ENCODE measurements at places on chromosomes 13 and 19.

DNA sequence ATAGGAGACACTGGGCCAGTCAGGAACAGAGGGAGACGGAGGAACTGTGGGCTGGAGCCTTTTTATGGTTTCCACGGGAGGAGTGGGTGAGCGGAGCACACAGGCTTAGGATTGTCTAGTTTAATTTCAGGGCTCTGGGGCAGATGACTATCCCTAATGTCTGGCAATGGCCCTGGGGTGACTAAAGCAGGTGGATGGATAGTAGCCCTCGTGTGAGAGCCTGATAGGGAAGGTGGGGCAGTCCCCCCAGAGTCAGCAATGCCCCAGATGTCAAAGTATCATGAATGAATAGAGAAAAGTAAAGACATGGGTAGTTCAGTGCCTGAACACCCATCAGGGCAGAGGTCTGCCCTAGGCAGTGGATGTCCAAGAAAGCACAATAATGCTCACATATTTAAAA is 94.2 kb downstream of the ZDHHC20 start:
- DNase-seq: peak; percentile 63

DNA sequence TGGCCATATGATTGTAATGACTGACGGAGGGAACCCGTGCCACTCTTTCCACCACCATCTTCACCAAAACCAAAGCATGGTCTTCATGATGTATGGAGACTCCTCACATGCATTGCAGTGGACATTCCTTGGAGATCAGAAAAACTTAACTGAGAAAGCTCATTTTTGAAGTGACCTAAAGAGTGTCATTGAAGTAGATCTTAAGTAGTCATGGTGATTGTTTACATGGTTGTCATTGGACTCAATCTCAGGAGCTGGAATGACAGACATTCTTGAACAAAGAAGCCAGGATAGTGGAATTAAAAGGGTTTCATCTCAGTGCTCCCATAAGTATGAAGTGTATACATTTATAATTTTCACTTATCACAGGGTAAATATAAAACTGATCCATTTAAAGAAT is 236.7 kb upstream of the IPO5 start:
- DNase-seq: no peak

DNA sequence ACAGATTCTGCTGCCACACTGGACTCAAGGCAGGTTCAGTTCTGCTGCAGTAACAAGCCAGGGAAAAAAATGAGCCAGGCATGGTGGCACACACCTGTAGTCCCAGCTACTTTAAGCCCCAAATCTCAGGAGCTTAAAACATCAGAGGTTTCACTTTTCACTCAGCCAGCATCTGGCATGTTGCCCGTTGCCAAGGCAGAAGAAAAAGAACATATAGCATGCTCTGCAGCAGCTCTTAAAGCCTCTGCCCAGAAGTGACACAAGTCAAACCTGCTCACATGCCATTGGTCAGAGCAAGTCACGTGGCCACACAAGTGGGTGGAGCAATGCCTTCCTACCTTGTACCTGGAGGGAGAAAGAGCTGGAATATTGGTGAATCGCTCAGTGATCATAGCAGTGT is 14.7 kb upstream of the ADGRE5 start:
- peak; percentile 59 for DNase-seq

DNA sequence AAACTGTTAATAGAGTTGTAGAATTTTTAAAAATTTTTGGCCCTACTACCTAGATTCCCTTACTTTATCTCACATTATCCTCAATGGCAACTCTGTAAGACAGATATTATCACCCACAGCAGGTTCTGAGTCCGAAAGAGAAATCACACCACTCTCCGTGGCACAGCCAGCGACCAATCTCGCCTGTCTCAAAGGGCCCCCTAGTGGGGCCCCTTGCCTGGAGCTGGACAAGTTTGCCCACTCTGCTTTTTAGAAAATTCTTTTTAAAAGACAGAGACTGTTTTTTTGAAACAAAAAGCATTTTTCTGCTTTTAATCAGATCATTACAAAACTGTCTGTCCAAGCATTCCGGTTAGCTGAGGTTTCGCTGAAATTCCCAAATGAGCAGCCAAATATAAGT is 21.7 kb downstream of the PHF11 start:
- DNase-seq: no peak

DNA sequence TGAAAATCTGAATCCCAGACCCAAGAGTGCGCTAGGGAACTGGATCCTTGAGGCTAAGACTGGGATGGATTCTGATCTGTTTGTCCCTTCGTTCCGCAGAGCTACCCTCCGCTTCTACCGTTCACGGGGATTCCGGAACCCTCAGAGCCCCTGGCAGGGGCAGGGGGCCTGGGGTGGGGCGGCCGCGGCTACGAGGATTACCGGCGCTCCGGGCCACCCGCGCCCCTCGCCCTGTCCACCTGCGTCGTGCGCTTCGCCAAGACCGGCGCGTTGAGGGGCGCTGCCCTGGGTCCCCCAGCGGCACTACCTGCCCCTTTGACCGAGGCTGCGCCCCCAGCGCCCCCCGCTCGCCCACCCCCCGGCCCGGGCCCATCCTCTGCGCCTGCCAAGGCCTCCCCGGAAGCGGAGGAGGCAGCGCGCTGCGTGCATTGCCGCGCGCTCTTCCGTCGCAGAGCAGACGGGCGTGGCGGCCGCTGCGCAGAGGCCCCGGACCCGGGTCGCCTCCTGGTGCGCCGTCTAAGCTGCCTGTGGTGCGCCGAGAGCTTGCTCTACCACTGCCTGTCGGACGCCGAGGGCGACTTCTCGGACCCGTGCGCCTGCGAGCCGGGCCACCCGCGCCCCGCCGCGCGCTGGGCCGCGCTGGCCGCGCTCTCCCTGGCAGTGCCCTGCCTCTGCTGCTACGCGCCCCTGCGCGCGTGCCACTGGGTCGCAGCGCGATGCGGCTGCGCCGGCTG is 7.1 kb downstream of the SPRED3 start:
- no peak for DNase-seq

DNA sequence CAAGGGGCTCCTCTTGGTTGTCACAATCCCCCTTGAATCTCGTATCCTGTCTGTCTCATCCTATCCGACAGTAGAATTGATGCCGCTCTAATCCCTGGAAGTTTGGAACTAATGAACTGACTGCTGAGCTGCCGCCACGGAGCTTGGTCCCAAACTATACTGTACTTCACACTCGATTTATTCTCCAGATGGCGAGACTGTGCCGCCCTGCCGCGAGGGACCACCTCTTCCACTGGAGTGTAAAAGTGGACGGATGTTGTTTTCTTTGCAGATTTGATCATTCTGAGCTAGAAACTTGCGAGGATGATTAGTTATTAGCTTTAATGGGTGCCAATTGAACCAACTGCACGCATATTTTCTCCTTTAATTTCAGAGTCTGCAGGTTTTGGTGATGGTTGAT is 117.2 kb downstream of the ZIC5 start:
- DNase-seq: no peak

DNA sequence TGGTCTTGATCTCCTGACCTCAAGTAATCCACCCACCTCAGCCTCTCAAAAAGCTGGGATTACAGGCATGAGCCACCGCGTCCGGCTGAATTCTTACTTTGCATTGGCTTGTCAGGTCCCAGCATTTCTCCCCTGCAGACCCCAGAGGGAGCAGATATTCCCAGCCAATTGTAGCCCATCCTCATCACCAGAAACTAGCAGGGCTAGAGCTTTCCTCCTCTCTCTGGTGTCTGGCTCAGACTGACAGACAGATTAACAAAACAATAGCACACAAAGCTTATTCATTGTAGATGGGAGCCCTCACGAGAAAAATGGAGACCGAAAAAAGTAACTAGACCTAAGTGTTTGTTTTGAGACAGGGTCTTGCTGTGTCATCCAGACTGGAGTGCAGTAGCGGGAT is 7.5 kb upstream of the MPV17L2 start:
- no peak for DNase-seq

GRCh38 chr13:26246154-26246553 is 7.8 kb upstream of the CDK8 start:
- DNase-seq: no peak

DNA sequence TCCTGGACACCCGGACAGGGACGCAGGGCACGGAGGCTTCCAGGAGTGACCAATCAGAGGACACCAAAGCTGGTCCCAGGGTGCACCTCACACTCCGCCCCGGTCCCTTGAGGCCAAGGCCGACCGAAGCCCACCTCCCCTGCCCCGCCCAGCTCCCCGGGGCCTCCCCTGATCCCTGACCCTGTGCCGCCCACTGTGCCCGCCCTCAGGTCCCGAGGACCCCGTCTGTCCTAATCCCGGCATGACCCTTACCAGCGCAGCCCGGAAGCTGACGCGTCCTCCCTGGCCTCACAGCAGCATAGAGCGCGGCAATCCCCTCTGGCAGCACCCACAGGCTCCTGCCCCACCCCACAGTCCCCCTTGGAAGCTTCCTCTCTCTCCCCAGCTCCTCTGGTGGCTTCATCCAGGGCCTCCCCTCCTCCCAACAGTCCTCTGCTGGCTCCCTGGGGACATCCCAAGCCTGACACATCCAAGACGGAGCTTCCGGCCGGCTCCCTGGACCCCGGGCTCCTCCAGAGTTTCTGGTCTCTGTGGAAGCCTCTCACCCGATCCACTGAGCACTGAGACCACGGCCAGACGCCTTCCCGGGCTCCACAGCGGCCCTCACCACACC is 7.4 kb upstream of the CDC34 start:
- no peak for DNase-seq

- DNase-seq: peak; percentile 48
These were observed 2.2 kb downstream of the PDE4C start for GRCh38 chr19:18223860-18224524.

- no peak for DNase-seq
These were observed 4.0 kb upstream of the IGFL1 start for GRCh38 chr19:46225558-46226004.

GRCh38 chr19:38564981-38565690 is 52.6 kb downstream of the MAP4K1 start:
- DNase-seq: no peak

Data from hematopoietic multipotent progenitor cell treated with erythropoietin and hydrocortisone succinate and interleukin-3 and kit ligand, for 15 days (in vitro differentiated cells).